ENCODE measurements at places on chromosomes 6 and 20.

DNA sequence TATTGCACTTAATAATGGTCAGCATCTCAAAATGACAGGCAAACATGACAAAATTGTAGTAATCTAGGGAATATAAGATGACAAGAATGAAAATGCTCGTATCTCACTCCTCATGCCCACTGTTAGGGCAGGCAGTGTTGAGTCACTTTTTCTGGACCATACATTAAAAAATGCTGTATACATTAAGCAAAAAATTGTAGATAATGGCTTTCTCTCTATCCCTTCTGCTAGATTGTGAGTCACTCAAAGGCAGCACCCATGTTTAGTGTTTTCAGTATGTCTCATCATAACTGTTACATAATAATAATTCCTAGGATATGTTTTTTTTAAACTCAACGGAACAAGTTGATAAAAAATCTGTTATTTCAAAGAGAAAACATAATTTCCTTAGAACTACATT, 199.3 kb downstream of the TENT5A start:
- DNase-seq, result no peak

DNA sequence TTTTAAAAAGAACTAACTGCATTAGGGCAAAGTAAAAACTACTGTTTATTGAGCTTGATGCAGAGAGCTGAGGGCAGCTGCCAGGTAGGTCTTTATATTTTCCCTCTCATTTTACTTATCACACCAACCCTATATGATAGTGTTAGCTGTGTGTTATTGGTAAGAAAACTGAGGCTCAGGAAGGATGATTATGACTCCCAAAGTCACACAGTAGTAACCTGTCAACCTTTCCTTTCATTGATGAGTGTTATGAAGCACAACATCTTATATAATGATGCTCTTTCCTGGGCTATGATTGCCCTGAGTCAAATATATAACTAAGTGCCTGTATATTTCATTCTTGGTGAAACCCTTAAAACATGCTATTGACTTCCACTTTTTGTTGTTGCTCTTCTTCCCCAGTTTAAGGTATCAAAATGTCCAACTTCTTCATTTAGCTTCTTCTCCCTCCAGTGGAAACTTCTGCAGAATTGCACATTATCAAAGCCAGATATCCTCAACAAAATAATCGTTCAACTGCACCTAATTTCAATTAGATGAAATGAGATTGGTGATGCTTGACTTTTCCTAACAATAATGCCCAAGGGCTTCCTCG, 8.1 kb downstream of the GFOD1 start:
- no peak for DNase-seq

- DNase-seq, result no peak
These were observed 123.2 kb downstream of the GPX5 start for GRCh38 chr6:28648878-28649375.

- DNase-seq, result peak; percentile 65
These were observed 148.3 kb downstream of the HACE1 start for GRCh38 chr6:104711371-104711770.

GRCh38 chr6:106702046-106702445, 72.7 kb downstream of the QRSL1 start:
- peak; percentile 65 for DNase-seq

- no peak for DNase-seq
These were observed 57.1 kb downstream of the YTHDF1 start for GRCh38 chr20:63158845-63159244.

DNA sequence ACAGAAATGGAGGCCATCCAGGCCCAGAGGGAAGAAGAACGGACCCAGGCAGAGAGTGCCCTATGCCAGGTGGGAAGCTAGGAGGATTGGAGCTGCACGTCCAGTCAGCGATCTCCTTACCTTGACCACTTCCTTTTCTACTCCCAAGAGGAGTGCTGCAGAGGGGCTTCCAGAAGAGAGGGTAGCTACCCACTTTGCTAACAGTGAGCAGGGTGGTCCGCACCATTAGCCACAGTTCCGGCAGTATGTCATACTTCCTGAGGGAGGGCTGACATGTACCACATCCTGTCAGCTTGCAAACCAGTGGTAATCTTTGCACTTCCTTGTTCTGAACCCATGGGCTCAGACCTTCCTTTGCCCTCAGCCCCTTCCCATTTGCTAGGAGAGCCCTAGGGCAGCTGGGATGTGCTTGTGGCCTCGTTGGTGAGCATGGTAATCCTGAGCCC, 35.4 kb downstream of the CEP250 start:
- no peak for DNase-seq

DNA sequence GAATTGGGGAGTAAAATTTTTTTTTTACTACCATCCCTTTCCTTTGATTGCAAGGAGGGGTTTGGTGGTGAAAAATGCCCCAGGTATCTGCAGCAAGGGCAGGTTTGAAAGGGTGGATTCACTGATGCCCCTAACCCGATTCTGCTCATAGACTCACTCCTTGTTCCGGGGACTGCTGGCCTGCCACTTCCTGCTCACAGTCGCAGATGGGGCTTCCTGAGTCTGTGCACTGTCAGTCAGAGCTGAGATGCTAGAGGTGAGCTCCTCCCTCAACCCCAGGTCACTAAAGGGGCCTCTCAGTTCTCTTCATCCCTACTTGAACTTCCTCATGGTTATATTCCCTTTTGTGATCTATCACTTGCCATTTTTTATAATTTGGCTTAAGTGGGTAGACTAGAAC, 357.9 kb downstream of the FARS2 start:
- no peak for DNase-seq

GRCh38 chr20:32829311-32830005, 9.7 kb downstream of the MAPRE1 start:
- no peak for DNase-seq

- DNase-seq, result no peak
These were observed 11.2 kb downstream of the ZCCHC3 start for GRCh38 chr20:308427-309038.

DNA sequence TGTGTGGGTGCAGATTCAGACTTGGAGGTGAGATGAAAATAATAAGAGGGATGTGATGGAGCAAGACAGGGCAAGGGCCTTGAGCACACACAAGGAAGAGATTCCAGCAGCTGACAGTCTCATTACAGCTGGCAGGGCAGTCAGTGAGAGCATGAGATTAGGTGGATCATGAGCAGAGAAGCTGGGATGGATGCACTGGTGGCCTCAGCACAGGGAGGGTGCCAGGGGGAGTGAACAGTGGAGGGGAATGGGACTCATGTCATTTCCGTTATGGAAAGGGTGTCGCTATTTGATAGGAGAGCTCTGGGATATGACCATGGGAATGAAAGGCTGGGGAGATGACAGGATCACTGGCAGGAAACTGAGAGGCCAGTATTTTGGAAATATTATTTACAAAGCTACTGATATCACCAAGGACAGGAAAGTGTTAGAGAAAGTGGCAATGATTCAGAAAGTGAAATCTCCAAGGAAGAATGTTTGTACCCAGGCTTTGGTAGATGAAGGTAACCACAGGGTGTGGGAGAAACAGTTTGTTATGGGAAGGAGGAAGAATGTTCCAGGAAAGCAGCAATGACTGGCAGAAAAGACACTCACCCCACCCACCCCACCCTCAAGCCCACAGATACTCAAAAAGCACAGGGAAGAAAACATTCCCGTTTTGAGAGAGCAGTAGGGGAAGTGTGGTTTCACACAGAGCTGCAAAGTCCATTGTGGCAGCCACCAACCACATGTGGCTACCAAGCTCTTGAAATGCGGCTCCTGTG, 214.7 kb upstream of the PROKR2 start:
- no peak for DNase-seq

DNA sequence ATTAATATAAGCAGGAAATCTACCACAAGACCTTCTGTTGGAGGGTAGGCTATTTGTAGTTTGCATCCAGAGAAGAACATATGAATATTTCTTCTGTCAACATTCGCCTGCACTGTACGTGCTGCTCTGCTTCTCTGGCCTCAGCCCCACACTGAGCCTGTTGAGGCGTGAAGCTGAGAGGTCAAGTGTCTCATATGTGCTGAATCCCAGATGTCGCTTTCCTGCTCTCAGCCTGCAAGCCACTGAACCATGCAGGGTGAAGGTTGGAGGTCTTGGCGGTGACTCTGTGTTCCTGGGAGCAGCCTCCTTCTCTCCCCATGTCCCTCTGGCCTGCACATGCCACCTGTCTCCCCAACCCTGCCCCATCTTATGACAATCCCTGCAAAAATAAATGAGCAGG, 83.6 kb downstream of the TMEM170B start:
- DNase-seq, result peak; percentile 16

Data from NCI-H69 (cell line).